ENCODE measurements at places on chromosomes 16 and 17.

- DNase-seq = no peak
These were observed 175.3 kb downstream of the NPIPB11 start for GRCh38 chr16:29231244-29231643.

GRCh38 chr16:86739808-86740207, 161.5 kb downstream of the FOXL1 start:
- no peak for DNase-seq

- no peak for DNase-seq
These were observed 13.3 kb downstream of the MIEN1 start for GRCh38 chr17:39716879-39717536.

- DNase-seq = no peak
These were observed 491 bp downstream of the SLC25A19 start for GRCh38 chr17:75288770-75289114.

- no peak for DNase-seq
These were observed 91.5 kb upstream of the HAS3 start for GRCh38 chr16:69013991-69014390.

DNA sequence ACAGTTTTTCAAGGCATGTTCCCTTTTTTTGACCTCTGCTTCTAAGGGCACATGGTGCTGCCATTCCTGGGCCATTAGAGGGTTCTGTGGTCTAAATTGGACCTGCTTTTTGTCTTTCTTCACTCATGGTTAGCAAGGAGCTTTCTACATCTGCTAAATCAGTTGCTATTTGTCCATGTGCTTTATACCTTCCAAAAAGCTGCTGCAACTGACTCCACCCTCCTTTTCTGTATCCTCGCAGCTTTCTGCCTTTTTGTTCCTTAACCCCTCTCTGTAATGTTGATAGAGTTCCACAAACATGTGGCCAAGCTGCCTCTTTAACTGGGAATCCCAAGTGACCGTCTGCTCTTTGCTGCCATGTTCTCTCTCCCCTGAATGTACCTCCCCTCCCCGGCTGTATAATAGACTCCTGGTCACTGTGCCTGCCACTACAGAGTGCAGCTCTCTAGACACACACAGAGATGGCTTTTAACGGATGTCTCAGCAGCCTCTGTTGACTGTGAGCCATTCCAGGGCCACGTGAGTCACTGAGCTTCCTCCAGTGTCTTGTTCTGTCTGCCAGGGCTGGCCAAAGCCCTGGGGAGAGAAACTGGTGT, 57.4 kb upstream of the TEKT3 start:
- DNase-seq = no peak

GRCh38 chr17:78197147-78197832, 10.1 kb downstream of the AFMID start:
- DNase-seq = no peak
